ENCODE measurements at places on chromosomes 7 and 10.
A peak's percentile ranks its signal among the peaks of the same experiment; 100 is the strongest.

- no peak for DNase-seq
These were observed 95.3 kb upstream of the DNAJB12 start for GRCh38 chr10:72449941-72450441.

DNA sequence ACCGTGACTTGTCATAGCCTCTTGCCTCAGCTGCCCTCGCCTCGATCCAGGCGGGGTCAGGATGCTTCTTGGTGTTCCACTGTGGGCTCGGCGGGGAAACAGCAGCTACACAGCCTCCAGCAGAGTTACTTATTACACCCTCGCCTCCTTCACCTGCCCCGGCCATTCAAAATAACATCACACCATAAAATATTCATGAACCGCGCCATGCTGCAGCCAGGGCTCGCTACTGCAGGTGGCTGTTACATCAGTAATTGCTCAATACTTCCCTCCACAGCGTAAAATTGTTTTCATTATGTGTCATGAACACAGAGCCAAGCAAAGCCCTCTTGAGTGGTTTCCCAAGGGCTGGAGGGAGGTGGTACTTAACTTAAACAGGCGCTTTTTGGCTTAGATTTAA lies 241.5 kb upstream of the SP8 start:
- no peak for DNase-seq

GRCh38 chr10:8315619-8316021 lies 261.1 kb downstream of the GATA3 start:
- no peak for DNase-seq

GRCh38 chr7:105450177-105450861 lies 61.6 kb upstream of the SRPK2 start:
- no peak for DNase-seq

DNA sequence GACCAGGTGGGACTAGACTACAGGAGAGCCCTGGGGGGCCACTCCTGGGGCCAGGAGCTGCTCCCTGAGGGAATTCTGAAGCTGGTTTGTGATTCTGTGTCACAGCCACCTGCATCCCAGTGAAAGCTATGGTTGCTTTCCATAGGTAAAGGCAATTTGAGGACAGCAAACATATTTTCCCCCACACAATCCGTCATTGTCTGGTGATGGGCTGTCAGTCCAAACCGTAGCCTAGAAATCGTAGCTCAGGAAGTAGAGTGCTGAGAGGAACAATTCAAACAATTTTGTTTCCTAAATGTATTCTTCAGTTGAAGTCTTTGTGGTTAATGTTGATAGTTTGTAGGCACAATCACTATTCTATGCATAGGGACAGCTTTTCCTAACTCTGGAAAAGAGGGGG lies 106.0 kb upstream of the INSYN2A start:
- DNase-seq = no peak

DNA sequence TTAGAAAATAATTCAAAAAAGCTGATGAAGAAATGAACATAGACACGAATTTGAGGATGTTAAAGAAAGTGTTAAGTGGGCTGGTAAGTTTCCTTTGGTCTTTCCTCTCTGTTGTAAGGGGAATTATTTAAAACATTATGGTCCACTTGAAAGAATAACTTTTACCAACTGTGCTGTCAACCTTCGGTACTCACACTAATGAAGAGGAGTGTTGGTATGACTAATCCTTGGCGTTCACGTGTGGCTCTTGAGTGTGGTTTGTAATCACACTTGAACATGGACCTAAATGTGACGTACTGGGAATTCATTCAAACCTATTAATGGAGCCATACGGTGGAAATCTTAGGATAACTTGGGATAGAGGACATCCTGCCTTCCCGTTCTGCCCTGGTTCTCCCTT lies 41.3 kb downstream of the TBXAS1 start:
- DNase-seq = no peak

DNA sequence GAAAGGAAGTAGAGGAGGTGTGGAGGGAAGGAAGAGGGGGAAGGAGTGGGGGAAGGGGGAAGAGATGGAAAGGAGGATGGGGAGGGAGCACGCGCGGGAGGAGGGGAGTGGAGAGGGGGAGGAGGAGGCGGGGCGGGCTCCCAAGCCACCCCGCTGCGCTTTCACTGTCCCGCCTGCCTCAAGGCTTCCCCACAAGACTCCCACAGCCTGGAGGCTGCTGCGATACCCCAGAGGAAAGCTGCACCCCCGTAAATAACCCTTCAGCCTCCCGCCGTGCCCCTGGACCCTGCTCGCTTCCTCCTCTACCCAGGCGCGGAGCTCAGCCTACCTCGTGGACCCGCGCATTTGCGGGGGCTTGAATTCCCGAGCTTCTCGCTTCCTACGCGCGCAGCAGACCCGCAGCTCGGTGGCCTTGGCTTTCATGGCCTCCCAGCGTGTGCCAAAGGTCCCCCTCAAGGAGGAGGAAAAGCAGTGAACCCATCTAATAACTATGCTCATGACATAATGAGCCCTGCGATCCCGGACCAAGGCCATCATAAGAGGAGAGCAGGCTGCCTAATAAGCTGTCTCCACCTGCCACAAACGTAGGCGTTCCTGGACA lies at the start of gene C10orf67:
Gene C10orf67, minus strand, starts transcription at position 557 of the 601 bp plus-strand sequence. Its CDS starts 23 bp downstream, at position 534.
- peak; percentile 26 for DNase-seq

GRCh38 chr7:125084196-125084595 lies 154.6 kb upstream of the POT1 start:
- no peak for DNase-seq

- peak; percentile 54 for DNase-seq
These were observed 10.5 kb upstream of the SLC26A3 start for GRCh38 chr7:107813524-107813923.

GRCh38 chr7:117068511-117069145 lies 115.3 kb downstream of the ST7 start:
- DNase-seq = no peak

GRCh38 chr10:5486853-5487235 lies 12.5 kb downstream of the CALML5 start:
- DNase-seq = no peak

DNA sequence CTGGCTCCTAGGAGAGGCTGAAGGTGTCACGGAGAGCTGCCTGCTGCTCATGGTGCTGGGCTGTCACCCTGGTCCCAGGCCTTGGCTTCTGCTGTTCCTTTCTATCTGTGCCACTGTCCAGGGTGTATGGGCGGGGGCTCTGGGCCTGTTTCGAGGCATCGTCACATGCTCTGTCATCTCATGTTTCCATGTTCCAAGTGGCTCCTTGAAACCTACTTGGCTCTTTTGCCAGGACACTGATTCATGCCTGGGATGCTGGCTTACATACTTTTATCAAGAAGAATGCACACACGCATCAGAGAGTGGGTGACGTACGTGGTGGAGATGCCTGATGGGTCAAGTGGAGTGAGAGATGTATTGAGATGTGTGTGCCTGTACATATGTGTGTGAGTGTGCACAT lies 50.9 kb downstream of the ADCY1 start:
- DNase-seq = no peak

- DNase-seq = no peak
These were observed 67.1 kb upstream of the PRR15 start for GRCh38 chr7:29496355-29497020.

DNA sequence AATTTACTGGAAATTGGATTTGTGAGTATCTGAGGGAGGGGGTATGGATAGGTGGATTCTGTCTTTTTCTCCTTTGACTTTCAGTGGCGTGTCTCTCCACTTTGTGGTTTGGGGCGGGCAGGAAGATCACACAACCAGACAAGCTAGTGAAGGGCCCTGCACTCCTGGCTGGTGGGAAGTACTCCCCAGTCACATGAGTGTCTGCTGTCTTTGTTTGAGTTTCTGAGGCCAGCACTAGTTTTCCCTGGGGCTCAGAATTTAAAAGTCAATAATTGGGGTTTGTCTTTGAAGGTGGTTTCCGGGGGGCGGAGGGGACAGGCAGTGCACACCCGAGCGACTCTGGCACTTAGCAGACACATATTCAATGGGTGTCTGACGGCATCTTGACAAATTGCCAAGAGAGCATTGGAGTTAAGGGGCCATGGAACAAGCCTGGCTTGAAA lies 120.1 kb downstream of the WDFY4 start:
- DNase-seq = no peak

DNA sequence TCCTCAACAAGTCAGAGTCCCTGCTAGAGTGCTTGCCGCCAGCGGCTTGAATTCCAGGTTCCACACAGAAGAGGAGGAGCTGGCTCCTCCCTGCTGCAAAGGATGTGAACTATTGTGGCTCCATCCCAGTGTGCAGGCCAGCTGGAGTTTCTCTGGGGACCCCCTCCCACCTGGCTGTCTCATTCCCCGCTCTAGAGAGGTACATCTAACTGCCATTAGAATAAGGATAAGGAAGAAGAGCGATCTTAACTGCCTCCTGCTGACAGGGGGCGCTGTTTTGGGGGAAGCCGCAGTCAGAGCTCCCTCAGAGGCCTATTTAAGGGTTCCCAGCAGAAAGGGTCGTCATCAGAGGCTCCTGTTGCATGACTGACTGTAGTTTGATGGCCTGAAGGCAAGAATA lies 40.8 kb upstream of the HECW1 start:
- peak; percentile 50 for DNase-seq

GRCh38 chr10:13862546-13863233 lies 275.9 kb downstream of the PRPF18 start:
- no peak for DNase-seq

GRCh38 chr7:68015122-68015977 lies 1018.7 kb downstream of the TYW1 start:
- DNase-seq = no peak

- no peak for DNase-seq
These were observed 31.1 kb downstream of the GDI2 start for GRCh38 chr10:5782174-5782573.

- DNase-seq = no peak
These were observed 106.3 kb upstream of the WAC start for GRCh38 chr10:28426392-28427159.

DNA sequence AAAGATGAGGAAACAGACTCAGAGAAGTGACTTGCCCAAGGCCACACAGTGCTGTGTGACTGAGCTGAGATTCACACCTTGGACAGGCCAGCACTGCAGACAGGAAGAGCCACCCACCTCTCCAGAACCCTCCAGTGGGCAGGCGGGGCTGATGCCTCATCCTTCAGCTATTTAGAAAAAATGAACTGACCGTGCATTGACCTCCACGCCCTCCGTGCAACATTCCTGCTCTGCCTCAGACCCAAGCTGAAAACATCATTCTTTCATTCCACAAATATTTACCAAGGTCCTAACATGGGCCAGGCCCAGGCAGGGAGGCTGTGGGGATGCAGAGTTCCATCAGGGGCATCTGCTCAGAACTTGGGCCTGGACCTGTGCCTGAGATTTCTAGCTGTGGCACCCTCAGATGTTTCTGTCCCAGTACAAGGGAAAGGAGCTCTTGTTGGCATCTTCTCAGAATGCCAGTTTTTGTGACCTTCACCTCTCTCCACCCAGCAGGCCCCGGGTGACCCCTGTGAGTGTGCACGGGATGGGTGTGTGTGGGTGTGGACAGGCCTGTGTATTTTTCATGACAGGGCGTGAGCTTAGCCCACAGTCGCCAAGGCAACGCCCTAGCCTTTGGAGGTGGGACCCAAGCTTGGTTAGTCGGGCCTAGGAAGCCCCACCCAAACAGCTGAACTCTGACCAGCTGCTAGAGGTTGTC lies 6.5 kb downstream of the VSIR start:
- no peak for DNase-seq

DNA sequence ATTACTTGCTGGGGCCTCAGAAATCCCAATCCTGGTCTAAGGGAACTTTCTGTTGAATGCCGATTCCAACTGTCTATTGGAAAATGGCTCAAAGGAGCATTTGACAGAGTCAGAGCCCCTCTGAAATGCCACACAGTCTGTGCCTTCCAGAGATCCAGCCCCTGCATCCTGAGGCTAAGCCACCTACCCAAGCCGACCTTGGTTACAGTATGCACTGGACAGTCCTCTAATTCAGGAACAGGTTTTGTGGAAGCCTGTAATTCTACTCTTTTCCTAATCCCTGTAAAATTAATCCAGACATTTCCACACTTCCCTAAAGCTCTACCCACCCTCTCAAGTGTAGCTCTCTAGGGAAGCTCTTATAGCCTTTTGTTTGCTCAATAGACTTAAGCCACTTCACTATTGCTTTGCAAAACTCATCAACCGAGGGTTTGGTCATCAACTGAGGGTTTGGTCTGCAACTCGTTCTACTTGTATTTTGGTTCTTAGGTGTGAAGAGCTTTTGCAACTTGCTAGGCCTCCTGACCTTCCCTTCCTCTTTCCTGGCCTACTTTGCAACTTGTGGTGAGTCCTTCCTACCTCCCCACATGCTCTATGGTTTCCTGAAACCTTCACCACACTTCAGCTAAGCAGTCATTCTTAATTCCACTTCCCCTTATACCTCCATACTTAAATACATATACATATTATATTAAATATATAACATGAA lies 364.8 kb downstream of the SFMBT2 start:
- DNase-seq = no peak

DNA sequence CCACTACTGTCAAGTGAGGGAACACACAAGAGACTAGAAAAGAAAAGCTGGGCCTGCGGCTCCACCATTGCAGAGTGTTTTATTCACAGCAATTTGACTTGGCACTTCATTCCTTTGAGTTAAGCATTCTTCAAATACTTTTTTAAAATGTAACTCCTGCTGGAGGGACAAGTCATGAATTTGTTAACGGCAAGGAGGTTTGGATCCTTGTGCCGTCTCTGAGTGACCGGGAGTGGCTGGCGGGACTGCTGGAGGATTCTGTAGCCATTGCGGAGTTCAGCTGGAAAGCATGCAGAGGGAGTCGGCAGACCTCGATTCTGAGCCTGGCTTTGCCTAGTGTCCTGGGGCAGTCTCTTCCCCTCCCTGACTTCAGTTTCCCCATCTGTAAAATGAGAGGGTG lies 9.8 kb downstream of the HSPA12A start:
- DNase-seq = no peak

- no peak for DNase-seq
These were observed 3.3 kb downstream of the PCDH15 start for GRCh38 chr10:54797636-54798321.

DNA sequence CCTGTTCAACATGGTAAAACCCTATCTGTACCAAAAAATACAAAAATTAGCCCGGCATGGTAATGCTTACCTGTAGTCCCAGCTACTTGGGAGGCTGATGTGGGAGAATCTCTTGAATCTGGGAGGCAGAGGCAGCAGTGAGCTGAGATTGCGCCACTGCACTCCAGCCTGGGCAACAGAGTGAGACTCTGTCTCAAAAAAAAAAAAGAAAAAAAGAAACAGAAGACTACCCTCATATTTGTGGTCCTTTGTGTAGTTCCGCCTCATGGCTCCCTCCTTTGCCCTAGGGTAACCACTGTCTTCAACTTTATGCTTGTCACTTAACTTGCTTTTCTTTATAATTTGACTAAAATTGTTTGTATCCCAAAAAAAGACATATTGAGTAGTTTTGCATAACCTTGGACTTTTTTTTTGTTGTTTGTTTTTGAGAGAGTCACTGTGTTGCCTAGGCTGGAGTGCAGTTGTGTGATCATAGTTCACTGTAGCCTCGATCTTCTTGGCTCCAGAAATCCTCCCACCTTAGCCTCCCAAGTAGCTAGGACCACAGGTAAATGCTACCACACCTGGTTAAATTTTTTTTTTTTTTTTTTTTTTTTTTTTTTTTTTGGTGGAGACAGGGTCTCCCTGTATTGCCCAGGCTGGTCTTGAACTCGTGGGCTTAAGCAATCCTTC lies 3.7 kb downstream of the ZNF487 start:
- no peak for DNase-seq

GRCh38 chr10:119518176-119518575 lies 24.3 kb downstream of the RGS10 start:
- no peak for DNase-seq

- DNase-seq = no peak
These were observed 69.7 kb upstream of the BTBD16 start for GRCh38 chr10:122201401-122201800.

- DNase-seq = no peak
These were observed 111.3 kb downstream of the PTPN20 start for GRCh38 chr10:47022311-47023131.

GRCh38 chr7:125195156-125195555 lies 265.5 kb upstream of the POT1 start:
- DNase-seq = no peak
